Activated T-cell treated with anti-CD3 and anti-CD28 coated beads, Interleukin-2, amount 50 U/mL, for 72 hours (primary cell): ENCODE measurements at places on chromosomes 4 and X. TPM values are rescaled to one million over a fixed set of nuclear protein-coding genes. Genes with fewer than 3 reads are reported as not detected.

DNA sequence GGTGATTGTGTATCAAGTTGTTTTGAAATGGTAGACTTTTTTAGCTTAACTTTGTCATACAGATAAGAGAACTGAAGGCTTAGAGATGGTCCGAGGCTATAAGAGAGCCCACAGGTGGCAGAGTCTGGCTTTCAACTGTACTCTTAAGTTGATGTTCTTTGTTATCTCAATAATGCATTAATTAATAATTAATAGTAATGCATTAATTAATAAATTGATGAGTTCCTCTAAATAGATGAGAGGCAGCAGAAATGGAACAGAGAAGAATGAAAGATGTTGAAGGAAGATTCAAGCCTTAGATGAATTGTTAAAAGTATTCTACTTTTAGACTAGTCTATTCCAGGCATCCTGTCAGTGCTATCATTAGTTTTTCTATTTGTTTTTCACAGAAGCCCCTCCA is 22.4 kb downstream of the NUDT9 start:
- peaks cover 1% of the 10 kb centered on the region for H3K36me3 ChIP-seq
- H3K4me3 ChIP-seq: no peak overlapping the region
- H3K4me1 ChIP-seq: no peaks in the 10 kb centered on the region
- no peak for DNase-seq

DNA sequence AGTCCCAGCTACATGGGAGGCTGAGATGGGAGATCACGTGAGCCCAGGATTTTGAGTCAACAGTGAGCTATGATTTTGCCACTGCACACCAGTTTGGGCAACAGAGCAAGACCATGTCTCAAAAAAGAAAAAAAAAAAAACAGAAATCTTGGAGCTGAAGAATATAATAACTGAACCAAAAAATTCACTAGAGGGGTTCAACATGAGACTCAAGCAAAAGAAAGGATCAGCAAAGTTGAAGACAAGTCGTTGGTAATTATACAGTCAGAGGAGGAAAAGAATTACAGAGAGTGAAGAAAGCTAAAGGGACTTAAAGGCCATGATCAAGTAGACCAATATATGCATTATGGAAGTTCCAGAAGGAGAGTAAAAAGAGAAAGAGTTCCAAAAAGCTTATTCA is 26.9 kb downstream of the SHROOM4 start:
- no peak overlapping the region for H3K4me3 ChIP-seq
- DNase-seq: no peak
- peaks cover 3% of the 10 kb centered on the region for H3K36me3 ChIP-seq
- H3K27me3 ChIP-seq: peaks cover 36% of the 10 kb centered on the region

- H3K27ac ChIP-seq: no peak overlapping the region
- no peaks in the 10 kb centered on the region for H3K36me3 ChIP-seq
- H3K27me3 ChIP-seq: no peaks in the 10 kb centered on the region
- H3K4me3 ChIP-seq: no peak overlapping the region
Observed at GRCh38 chr4:124322234-124323065, 390.1 kb downstream of the ANKRD50 start.

GRCh38 chr4:183445097-183445428 is 627 bp downstream of the CDKN2AIP start:
- peaks cover 47% of the 10 kb centered on the region for H3K4me1 ChIP-seq
- H3K36me3 ChIP-seq: peaks cover 28% of the 10 kb centered on the region
- peak overlapping the region; percentile 88 for H3K27ac ChIP-seq
- H3K27me3 ChIP-seq: no peaks in the 10 kb centered on the region

- no peak overlapping the region for H3K27ac ChIP-seq
- no peaks in the 10 kb centered on the region for H3K36me3 ChIP-seq
- H3K27me3 ChIP-seq: no peaks in the 10 kb centered on the region
- H3K4me1 ChIP-seq: no peaks in the 10 kb centered on the region
- no peak overlapping the region for H3K4me3 ChIP-seq
Observed at GRCh38 chr4:157425897-157426296, 205.4 kb downstream of the GRIA2 start.

GRCh38 chr4:33696586-33696985 is 2547.7 kb downstream of the ARAP2 start:
- no peak overlapping the region for H3K4me3 ChIP-seq
- no peak overlapping the region for H3K27ac ChIP-seq
- no peak for DNase-seq
- no peaks in the 10 kb centered on the region for H3K27me3 ChIP-seq

DNA sequence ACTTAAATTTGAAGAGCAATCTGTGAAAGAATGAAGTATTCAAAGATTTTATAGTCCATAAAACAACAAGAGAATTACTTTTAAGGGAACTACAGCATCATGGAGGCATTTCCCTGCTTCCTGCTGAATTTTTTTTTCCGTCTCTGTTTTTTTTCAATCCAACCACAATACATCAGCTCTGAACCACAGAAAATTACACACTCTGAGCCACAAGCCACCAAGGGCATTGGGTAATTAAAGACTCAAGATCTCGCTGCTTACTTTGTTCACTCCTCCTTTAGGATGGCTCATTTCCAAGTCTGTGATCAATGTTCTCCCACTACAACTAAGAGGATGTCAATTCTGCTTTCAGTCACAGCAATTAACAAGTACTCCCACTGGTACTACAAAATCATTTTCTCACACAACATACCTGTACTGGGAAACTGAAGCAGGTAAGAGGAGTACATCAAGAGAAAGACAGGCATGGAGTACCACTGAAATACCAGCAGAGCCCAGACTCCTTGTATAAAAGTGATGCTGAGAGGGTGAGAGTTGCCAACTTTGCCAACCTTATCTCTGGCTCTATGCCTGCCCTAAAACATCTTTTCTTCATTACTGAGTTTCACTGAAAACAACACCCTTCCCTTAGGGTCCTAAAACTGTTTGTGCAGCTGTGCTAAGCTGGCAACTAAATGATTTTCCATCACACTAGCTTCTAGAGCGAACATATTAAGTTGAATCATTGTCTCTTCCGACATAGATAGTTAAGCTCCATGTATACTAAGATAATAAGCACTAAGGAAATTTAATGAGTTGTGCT is 105.8 kb upstream of the MAGEB18 start:
- no peaks in the 10 kb centered on the region for H3K36me3 ChIP-seq
- H3K4me1 ChIP-seq: no peaks in the 10 kb centered on the region
- no peaks in the 10 kb centered on the region for H3K27me3 ChIP-seq
- H3K4me3 ChIP-seq: no peak overlapping the region
- H3K27ac ChIP-seq: no peak overlapping the region
- no peak for DNase-seq

- peak overlapping the region; percentile 24 for H3K4me3 ChIP-seq
- peak overlapping the region; percentile 70 for H3K27ac ChIP-seq
- no peak for DNase-seq
- no peaks in the 10 kb centered on the region for H3K36me3 ChIP-seq
- peaks cover 62% of the 10 kb centered on the region for H3K4me1 ChIP-seq
- H3K27me3 ChIP-seq: no peaks in the 10 kb centered on the region
Observed at GRCh38 chr4:86957215-86957614, 22.4 kb downstream of the AFF1 start.

GRCh38 chr4:183872531-183872930 is 32.6 kb upstream of the STOX2 start:
- no peaks in the 10 kb centered on the region for H3K4me1 ChIP-seq
- no peak overlapping the region for H3K4me3 ChIP-seq
- no peak for DNase-seq
- no peaks in the 10 kb centered on the region for H3K27me3 ChIP-seq
- H3K36me3 ChIP-seq: no peaks in the 10 kb centered on the region

GRCh38 chr4:118953276-118953675 is 64.6 kb downstream of the SYNPO2 start:
- no peaks in the 10 kb centered on the region for H3K4me1 ChIP-seq
- no peak overlapping the region for H3K27ac ChIP-seq
- DNase-seq: no peak
- H3K4me3 ChIP-seq: no peak overlapping the region

GRCh38 chrX:153408221-153408721 is 3.0 kb upstream of the ZFP92 start:
- H3K27ac ChIP-seq: no peak overlapping the region
- H3K4me3 ChIP-seq: no peak overlapping the region
- H3K4me1 ChIP-seq: peaks cover 6% of the 10 kb centered on the region
- H3K27me3 ChIP-seq: peaks cover 15% of the 10 kb centered on the region
- no peaks in the 10 kb centered on the region for H3K36me3 ChIP-seq

DNA sequence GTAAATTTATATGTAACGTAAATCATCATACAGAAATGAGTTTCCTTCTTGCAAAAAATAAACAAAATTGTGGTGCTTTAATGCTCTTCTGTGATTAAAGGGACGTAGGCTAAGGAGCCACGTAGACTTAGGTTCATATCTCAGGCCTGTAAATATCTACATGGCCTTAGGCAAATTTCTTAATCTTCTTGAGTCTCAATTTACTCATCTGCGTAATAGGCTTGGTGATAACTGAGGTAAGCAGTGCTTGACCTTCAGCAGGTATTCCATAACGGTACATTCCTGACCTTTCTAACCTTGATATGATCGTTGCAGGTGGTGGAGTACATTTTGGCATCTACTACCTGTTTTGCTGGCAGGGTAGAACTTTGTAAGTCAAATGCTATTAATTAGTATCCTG is 65.2 kb upstream of the TLR3 start:
- no peaks in the 10 kb centered on the region for H3K4me1 ChIP-seq
- DNase-seq: no peak
- H3K27ac ChIP-seq: no peak overlapping the region
- H3K36me3 ChIP-seq: no peaks in the 10 kb centered on the region
- H3K27me3 ChIP-seq: peaks cover under 1% of the 10 kb centered on the region

DNA sequence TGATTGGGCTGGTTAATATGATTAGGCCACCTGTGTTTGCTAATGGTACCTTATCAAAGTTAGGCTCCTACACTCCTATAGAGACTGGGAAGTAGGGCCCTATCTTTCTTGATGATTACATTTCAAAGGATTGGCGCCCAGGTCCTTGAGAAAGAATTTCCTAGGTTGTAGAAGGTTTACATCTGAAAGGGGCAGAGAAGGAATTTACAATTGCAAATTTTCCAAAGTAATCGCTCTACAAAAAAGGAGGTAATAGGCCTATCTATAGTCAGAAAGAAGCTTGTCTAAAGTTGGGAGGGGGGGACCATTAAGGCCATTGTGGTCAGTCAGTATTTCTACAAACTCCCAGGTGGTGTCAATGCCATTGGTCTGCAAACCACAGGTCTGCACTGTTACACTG is 638.4 kb downstream of the IL1RAPL1 start:
- no peaks in the 10 kb centered on the region for H3K4me1 ChIP-seq
- no peak overlapping the region for H3K4me3 ChIP-seq
- H3K27ac ChIP-seq: no peak overlapping the region

- H3K4me3 ChIP-seq: no peak overlapping the region
- H3K27ac ChIP-seq: no peak overlapping the region
- no peaks in the 10 kb centered on the region for H3K36me3 ChIP-seq
- no peaks in the 10 kb centered on the region for H3K4me1 ChIP-seq
- no peak for DNase-seq
- no peaks in the 10 kb centered on the region for H3K27me3 ChIP-seq
Observed at GRCh38 chrX:20026278-20026677, 35.4 kb upstream of the BCLAF3 start.

GRCh38 chrX:106931831-106932491 is 11.8 kb downstream of the CLDN2 start:
- no peaks in the 10 kb centered on the region for H3K27me3 ChIP-seq
- no peaks in the 10 kb centered on the region for H3K36me3 ChIP-seq
- H3K4me3 ChIP-seq: no peak overlapping the region
- no peaks in the 10 kb centered on the region for H3K4me1 ChIP-seq
- no peak overlapping the region for H3K27ac ChIP-seq

- no peak overlapping the region for H3K4me3 ChIP-seq
- no peaks in the 10 kb centered on the region for H3K36me3 ChIP-seq
- DNase-seq: no peak
- H3K27me3 ChIP-seq: peaks cover 5% of the 10 kb centered on the region
- H3K27ac ChIP-seq: no peak overlapping the region
Observed at GRCh38 chr4:145979160-145979559, 40.5 kb upstream of the ZNF827 start.

- H3K27ac ChIP-seq: no peak overlapping the region
- no peak overlapping the region for H3K4me3 ChIP-seq
- no peaks in the 10 kb centered on the region for H3K4me1 ChIP-seq
Observed at GRCh38 chrX:153868576-153869472, 17.1 kb downstream of the L1CAM start.

The MTNR1A gene
- not detected for total RNA-seq

The ARAP2 gene
- total RNA-seq: 70.8 TPM

The GAGE12E gene
- not detected for total RNA-seq

The CWH43 gene
- not detected for total RNA-seq

The NMU gene
- 0.82 TPM for total RNA-seq

The CCDC120 gene
- 9.0 TPM for total RNA-seq

The TBX22 gene
- not detected for total RNA-seq

The HPGDS gene
- total RNA-seq: not detected

The ZNF182 gene
- total RNA-seq: 11.4 TPM

The AMER1 gene
- total RNA-seq: 3.2 TPM

The MAGEE2 gene
- total RNA-seq: not detected
